Stimulated activated naive CD8-positive, alpha-beta T cell treated with anti-CD3 and anti-CD28 coated beads, Interleukin-15, amount 100 ng/mL, for 72 hours (primary cell): ENCODE measurements at places on chromosomes 7 and 10.

GRCh38 chr7:16770657-16771329 is 17.2 kb downstream of the TSPAN13 start:
- DNase-seq = no peak

GRCh38 chr10:66924674-66925345 is 1.0 kb upstream of the LRRTM3 start:
- DNase-seq = no peak

- DNase-seq = no peak
Measured at GRCh38 chr10:17913604-17914003, 38.1 kb upstream of the SLC39A12 start.

DNA sequence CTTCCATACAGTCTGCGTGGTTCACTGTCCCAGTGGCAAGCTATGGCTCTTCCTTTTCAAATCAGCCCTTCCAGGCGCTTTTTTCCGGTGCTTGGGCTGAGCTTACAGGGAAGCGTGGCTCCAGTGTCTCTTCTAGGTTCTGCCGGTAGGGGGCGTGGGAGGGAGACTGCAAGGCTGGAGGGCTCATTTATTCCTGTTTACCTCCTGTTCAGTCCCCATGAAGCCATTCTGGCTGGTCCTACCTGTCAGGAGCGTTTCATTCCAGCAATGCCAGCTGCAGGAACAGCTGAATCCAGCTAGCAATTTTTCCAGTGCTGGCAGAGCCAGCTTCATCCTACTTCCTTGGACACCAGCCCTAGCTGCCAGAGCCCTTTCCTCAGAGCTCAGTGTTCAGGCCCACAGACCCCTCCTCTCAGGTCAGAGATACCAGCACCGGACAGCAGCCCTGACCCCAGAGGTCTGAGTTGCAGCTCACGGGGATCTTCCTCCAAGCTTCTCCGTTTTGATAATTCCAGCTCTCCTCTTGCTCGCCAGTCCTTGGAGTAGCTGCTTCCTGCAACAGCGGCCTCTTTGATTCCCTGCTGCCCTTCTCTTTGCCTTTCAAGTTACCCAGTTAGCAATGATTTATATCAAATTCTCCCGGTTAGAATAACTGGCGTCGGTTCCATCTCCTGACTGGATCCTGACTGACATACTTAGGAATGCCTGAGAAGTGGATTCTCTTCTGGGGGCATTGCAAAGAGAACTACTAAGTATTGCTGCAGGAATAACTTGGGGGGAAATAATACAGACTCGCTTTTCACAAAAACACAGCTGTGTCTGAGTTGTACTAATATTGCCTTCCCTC is 129.8 kb downstream of the FRMD4A start:
- DNase-seq = no peak

DNA sequence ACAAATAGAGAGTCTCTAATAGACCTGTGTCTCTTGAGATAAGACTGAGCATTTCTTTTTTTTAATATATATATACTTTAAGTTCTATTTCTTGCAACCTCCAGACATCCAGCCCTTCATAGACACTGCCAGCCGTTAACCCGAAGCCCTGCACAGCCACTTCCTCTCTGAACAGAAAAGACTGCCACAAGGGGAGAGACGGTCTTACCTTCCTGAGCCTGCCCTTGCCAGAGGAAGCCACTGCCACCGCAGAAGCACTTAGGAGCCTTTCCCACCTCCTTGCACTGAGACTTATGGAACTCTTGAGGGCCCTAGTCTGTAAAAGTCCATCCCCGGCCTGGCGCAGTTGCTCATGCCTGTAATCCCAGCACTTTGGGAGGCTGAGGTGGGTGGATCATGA is 31.8 kb upstream of the PRSS1 start:
- DNase-seq = no peak
